ENCODE measurements at places on chromosomes 7 and 10. TPM values are rescaled to one million over a fixed set of nuclear protein-coding genes. Genes with fewer than 3 reads are reported as not detected.

- no peaks in the 10 kb centered on the region for H3K36me3 ChIP-seq
- H3K27ac ChIP-seq: no peak overlapping the region
- no peak overlapping the region for H3K4me3 ChIP-seq
- H3K4me1 ChIP-seq: no peaks in the 10 kb centered on the region
Observed at GRCh38 chr7:151452680-151453325, 12.9 kb upstream of the CRYGN start.

DNA sequence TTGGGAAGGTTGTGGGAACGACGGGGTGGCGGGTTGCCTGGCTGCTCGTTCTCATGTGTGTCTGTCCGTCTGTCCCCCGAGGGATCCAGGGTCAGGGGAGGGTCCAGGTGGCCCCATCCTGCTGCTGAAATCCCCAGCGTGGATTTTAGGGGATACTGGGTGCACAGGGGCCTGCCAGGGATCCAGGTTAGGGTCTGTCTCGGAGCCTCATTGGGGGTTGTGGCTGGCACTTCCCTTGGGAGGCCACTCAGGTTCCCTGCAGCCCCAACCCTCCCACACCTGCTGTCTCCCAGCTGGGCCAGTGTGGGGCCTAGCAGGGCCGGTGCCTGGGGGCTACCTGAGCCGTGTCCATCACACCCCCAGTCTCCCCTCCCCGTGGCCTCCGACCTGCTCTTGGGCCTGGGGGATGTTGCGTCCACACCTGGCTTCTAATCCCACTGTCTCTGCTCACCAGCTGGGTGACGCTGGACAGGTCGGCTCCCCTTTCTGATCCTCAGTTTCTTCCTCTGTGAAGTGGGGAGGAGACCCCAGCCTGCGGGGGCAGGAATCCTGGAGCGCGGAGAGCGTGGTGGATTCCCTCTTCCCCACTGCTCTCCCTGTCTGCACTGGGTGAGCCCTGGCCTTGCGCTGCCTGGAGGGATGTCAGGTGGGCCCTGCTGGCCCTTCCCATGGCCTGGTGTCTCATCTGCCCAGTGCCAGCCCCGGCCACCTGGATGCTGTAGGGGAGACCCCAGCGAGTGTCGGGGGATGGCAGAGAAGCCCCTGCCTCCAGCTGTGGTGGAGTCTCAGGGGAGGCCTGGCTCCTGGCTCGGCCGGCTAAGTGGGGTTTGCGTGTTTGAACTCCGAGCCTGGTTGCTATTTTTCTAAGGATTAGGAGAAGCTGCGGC lies 81.6 kb downstream of the UNCX start:
- no peaks in the 10 kb centered on the region for H3K36me3 ChIP-seq
- no peaks in the 10 kb centered on the region for H3K4me1 ChIP-seq
- no peak overlapping the region for H3K4me3 ChIP-seq
- no peak for DNase-seq
- H3K27ac ChIP-seq: no peak overlapping the region

DNA sequence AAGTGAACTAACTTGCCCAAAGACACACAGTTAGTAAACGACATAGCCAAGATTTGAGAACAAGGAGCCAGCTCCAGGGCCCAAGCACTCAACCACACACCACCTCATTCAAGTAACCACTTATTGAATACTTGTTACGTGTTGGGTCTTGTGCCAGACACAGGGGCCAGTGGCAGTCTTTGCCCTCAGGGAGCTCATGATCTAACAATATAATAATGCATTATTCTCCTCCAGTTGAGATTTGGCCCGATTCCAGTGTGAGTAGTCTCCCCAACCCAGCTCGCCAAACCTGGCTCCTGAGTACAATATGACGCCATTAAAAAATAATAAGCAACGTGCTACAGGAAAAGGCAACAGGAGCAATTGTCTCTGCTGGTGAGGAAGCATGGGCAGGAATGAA lies 14.4 kb upstream of the STK17A start:
- H3K27me3 ChIP-seq: no peaks in the 10 kb centered on the region
- no peak overlapping the region for H3K27ac ChIP-seq
- DNase-seq: no peak
- H3K36me3 ChIP-seq: no peaks in the 10 kb centered on the region

ADCYAP1R1 gene
- 2.5 TPM for total RNA-seq

SH2D4B gene
- not detected for total RNA-seq

DNA sequence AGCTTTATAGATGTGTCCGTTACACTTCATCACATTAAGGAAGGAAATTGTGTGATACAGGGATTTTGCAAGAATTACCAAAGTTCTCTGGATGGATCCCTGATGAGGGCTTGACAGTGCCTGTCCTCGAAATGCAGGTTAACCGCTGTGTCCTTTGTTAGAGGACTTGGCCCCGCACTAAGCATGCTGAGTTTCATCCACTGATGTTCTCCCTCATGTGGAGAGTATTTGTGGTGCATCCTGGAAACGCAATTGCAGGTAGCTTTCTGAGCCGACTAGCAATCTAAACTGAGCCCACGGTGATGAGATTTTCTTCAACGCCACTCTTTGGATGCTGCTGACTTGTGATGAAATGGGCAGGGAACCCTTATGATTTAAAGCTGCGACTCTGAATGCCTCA lies 71.9 kb upstream of the STK17A start:
- no peaks in the 10 kb centered on the region for H3K4me1 ChIP-seq
- no peak overlapping the region for H3K4me3 ChIP-seq
- DNase-seq: no peak
- no peaks in the 10 kb centered on the region for H3K36me3 ChIP-seq
- no peaks in the 10 kb centered on the region for H3K27me3 ChIP-seq

CLDN4 gene
- total RNA-seq: 0.99 TPM

DNA sequence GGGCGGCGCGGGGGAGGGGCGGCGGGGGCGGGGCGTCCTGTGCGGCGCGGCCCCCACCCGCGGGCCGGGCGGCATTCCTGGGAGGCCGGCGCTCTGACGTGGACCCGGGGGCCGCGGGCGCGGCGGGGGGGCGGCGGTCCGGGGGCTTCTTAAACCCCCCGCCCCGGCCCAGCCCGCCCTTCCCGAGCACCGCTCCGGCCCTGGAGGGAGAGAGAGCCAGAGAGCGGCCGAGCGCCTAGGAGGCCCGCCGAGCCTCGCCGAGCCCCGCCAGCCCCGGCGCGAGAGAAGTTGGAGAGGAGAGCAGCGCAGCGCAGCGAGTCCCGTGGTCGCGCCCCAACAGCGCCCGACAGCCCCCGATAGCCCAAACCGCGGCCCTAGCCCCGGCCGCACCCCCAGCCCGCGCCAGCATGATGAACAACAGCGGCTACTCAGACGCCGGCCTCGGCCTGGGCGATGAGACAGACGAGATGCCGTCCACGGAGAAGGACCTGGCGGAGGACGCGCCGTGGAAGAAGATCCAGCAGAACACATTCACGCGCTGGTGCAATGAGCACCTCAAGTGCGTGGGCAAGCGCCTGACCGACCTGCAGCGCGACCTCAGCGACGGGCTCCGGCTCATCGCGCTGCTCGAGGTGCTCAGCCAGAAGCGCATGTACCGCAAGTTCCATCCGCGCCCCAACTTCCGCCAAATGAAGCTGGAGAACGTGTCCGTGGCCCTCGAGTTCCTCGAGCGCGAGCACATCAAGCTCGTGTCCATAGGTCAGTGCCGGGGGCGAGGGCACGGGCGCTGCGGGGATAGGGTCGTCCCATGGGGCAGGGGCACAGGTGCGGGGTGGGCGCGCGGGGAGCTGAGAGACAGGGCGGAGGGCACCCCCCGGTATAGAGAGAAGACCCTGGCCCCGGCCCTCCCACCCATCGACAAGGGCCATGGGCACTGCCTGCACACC lies at the start of gene FLNC:
Gene FLNC (plus strand): TSS at position 176 of the 947 bp plus-strand sequence. CDS start 232 bp downstream, at position 408.
- peak within 1 kb of the TSS; percentile 97 for H3K27ac ChIP-seq
- H3K27me3 ChIP-seq: no peaks in the 10 kb centered on the region
- H3K4me1 ChIP-seq: peaks cover 27% of the 10 kb centered on the region
- no peaks in the 10 kb centered on the region for H3K36me3 ChIP-seq

DNA sequence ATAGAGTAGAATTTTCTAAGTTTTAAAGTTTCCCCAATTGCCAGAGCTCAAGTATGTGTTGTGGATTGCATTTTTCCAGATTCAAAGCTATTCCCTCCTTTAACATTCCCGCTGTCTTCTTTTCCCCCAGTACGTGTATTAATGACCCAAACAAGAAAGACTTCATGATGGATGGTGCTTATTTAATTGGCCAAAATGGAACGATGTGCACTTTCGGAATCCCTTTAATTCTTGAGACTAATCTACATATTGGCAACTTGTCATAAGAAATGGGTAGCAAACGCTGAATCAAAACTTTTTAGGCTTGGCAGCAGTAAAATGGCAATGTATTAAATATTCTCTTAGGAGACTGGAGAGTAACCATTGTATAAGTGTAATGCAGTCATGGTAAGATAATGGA lies 753.2 kb downstream of the LRMDA start:
- no peak for DNase-seq
- peaks cover 15% of the 10 kb centered on the region for H3K4me1 ChIP-seq
- H3K36me3 ChIP-seq: no peaks in the 10 kb centered on the region
- H3K27ac ChIP-seq: no peak overlapping the region
- no peak overlapping the region for H3K4me3 ChIP-seq
- no peaks in the 10 kb centered on the region for H3K27me3 ChIP-seq

- no peak for DNase-seq
- no peak overlapping the region for H3K4me3 ChIP-seq
- no peaks in the 10 kb centered on the region for H3K36me3 ChIP-seq
Observed at GRCh38 chr7:45902820-45903219, 14.5 kb downstream of the IGFBP1 start.

ASAH2 gene
- 14.0 TPM for total RNA-seq

DNA sequence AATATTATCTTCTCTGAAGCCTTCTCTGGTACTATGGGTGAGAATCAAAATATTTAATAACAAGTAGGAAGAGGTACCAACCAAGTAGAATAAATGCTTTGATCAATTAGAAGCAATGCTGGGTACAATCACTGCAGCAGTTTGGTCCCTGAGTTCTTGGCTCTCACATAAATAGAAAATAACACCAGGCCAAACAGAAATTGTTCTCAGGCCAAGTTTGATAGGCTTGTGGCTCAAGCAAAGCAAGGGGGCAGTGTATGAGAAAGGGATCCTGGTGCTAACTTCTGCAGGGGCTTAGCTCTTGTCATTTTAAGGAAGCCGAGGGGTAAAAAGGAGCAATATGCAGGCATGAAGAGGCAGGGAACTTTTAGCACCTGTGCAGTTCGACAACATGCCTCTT lies 146.8 kb upstream of the TMEM229A start:
- no peaks in the 10 kb centered on the region for H3K36me3 ChIP-seq
- no peak overlapping the region for H3K27ac ChIP-seq
- no peak for DNase-seq

NANOS1 gene
- total RNA-seq: 1.4 TPM

DNA sequence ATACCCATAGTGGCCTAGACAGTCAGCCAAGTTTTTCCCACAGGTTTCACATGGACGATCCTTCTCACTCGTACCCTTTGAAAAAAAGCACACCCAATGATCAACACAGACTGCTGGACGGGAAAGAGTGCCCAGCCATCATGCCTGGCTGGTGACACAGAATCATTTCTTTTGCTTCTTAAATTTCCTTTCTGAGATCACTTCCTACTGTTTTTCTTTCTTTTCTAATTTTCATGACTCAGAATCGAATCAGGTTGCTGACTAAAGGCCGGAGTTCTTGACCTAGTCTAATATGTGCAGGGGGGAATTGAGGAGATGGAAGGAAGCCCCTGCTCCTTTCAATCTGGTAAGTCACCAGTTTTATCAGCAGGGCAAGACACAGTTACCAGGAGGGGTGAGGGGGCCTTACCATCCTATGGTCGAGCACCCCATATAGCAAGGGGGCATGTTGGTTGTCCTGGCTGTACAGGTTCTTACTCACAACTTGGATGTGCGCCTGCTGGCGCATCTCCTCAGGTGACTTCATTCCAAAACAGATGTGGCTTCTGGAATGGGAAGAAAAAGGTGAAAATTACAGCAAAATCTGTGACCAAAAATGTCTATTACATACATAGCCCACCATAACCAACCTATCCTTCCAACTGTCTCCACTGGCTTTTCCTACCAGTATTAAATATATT lies 3.5 kb downstream of the POLR3A start:
- peaks cover 47% of the 10 kb centered on the region for H3K36me3 ChIP-seq
- no peak overlapping the region for H3K4me3 ChIP-seq
- no peaks in the 10 kb centered on the region for H3K27me3 ChIP-seq
- DNase-seq: no peak
- peaks cover 11% of the 10 kb centered on the region for H3K4me1 ChIP-seq
- H3K27ac ChIP-seq: no peak overlapping the region

ZEB1 gene
- total RNA-seq: 179 TPM

DNA sequence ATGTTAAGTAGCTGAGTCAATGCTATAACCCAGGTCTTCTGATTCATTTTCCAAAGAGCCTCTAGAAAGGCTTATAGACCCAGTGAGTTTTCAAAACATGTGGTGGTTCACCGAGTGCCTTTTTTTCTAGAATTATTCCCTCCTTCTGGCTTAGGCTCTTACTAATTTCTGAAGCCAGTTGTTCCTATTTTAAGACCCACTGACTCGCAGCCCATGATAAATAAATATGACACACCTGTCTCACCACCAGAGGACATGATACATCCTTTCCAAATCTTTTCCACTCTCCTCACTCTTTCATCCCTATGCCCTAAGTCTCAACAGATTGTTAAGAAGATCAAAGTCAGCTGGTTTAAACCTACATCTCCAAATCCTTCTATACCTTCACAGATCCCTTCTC lies 126.0 kb upstream of the WNT16 start:
- no peaks in the 10 kb centered on the region for H3K36me3 ChIP-seq
- H3K27ac ChIP-seq: no peak overlapping the region
- no peak for DNase-seq
- H3K27me3 ChIP-seq: no peaks in the 10 kb centered on the region
- H3K4me1 ChIP-seq: no peaks in the 10 kb centered on the region
- no peak overlapping the region for H3K4me3 ChIP-seq

GRCh38 chr7:105743351-105744090 lies 132.9 kb downstream of the ATXN7L1 start:
- H3K4me1 ChIP-seq: no peaks in the 10 kb centered on the region
- no peak for DNase-seq
- no peak overlapping the region for H3K4me3 ChIP-seq

- H3K27me3 ChIP-seq: no peaks in the 10 kb centered on the region
- peak overlapping the region; percentile 85 for H3K27ac ChIP-seq
- peaks cover 26% of the 10 kb centered on the region for H3K4me1 ChIP-seq
Observed at GRCh38 chr7:99380032-99380822, 5.7 kb downstream of the ARPC1B start.

DNA sequence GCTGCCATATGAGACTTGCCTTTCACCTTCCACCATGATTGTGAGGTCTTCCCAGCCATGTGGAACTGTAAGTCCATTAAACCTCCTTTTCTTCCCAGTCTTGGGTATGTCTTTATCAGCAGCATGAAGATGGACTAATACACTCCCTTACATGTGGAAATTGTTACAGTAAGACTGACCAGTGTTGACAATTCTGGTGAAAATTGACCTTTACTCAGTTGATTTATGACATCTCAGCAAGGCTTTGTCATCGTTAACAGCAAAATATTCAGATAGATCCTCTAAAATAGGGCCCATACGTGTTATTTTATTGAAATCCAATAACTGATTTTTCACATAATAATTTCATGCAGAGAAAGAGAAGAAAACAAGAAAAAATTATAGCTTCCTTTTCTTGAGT lies 377.9 kb upstream of the SEMA3C start:
- H3K4me3 ChIP-seq: no peak overlapping the region
- DNase-seq: no peak
- no peaks in the 10 kb centered on the region for H3K36me3 ChIP-seq
- peaks cover 6% of the 10 kb centered on the region for H3K4me1 ChIP-seq
- no peaks in the 10 kb centered on the region for H3K27me3 ChIP-seq

GRCh38 chr10:29646238-29646902 lies 11.6 kb upstream of the SVIL start:
- no peaks in the 10 kb centered on the region for H3K27me3 ChIP-seq
- peak overlapping the region; percentile 24 for H3K4me3 ChIP-seq
- peak overlapping the region; percentile 79 for H3K27ac ChIP-seq
- H3K36me3 ChIP-seq: no peaks in the 10 kb centered on the region

- no peak overlapping the region for H3K27ac ChIP-seq
- no peaks in the 10 kb centered on the region for H3K36me3 ChIP-seq
- no peak overlapping the region for H3K4me3 ChIP-seq
- DNase-seq: no peak
Observed at GRCh38 chr10:48243487-48243886, 31.0 kb downstream of the FRMPD2 start.

Measured in thoracic aorta (tissue), 2 donors.